ENCODE measurements at places on chromosomes 5 and 9. TPM values are rescaled to one million over a fixed set of nuclear protein-coding genes. Genes with fewer than 3 reads are reported as not detected.

DNA sequence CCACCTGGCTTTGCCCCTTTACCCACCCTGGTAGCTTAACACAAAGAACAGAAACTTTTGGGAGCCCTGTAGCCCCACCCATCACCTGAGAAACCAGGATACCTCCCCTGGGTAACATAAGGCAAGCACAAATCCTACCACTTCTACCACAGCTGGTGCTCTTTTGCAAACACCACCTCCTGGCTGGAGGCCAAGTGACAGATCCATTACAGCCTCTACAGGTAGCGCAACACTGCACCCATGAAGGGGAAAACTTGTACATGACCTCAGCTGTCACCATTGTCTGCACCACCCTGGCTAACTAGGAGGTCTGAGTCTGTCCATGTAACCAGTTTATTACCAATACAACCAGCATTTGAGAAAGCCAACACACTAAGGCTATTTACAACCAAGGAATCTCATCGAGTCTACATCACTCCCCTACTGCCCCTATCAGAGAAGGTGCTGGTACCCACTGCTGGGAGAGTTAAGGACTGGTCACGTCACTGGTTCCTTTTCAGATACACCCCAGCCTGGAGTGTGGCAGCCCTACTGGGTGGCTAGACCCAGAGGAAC lies 128.6 kb downstream of the PJA2 start:
- no peak overlapping the region for H3K27ac ChIP-seq
- H3K4me3 ChIP-seq, result no peak overlapping the region
- no peaks in the 10 kb centered on the region for H3K27me3 ChIP-seq
- peak; percentile 26 for DNase-seq
- H3K36me3 ChIP-seq, result no peaks in the 10 kb centered on the region
- H3K4me1 ChIP-seq, result no peaks in the 10 kb centered on the region

GRCh38 chr9:10566848-10567247 lies 46.0 kb downstream of the PTPRD start:
- H3K36me3 ChIP-seq, result no peaks in the 10 kb centered on the region
- no peak overlapping the region for H3K4me3 ChIP-seq
- no peaks in the 10 kb centered on the region for H3K4me1 ChIP-seq
- no peaks in the 10 kb centered on the region for H3K27me3 ChIP-seq
- no peak overlapping the region for H3K27ac ChIP-seq

DNA sequence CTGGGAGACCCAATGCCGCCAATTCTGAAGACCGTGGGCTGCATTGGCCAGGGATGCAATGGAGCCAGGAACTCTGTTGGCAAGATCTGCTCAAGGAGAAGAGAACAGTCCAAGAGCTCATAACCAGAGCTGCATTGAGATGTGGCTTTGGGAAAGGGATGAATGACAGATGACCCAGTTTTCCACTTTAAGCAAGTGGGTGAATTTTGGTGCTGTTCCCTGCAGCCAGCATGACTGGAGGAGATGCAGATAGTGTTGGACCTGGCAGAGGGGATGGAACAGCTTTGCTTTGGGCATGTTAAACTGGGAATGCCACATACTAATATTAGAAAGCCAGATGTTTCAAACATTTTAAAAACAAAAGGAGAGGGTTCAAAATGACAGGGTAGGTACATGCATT lies 143.1 kb downstream of the FSTL4 start:
- H3K27ac ChIP-seq, result no peak overlapping the region
- H3K36me3 ChIP-seq, result no peaks in the 10 kb centered on the region
- no peaks in the 10 kb centered on the region for H3K4me1 ChIP-seq
- no peak overlapping the region for H3K4me3 ChIP-seq

DNA sequence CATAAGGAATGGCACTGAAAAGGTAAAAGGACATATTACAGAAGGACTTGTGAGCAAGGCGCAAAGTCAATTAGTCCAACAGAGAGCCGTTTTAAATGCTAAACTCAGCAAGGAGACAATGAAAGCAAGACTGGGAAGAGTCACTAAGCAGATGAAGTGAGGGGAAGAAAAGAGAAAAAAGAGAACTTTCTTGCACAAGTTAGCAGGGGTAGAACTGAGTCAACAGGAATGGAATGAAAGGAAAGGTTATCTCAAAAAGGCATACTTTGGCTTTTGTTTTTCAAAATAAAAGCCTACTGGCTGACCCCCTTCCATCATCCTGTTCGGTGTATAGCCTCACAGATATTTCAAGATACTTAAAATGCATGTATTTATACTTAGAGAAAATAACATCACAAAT lies 75.0 kb downstream of the NR6A1 start:
- no peaks in the 10 kb centered on the region for H3K36me3 ChIP-seq
- no peak overlapping the region for H3K27ac ChIP-seq
- DNase-seq, result no peak
- no peak overlapping the region for H3K4me3 ChIP-seq

Gene ANKRD31
- total RNA-seq, result 0.05 TPM

- no peak overlapping the region for H3K27ac ChIP-seq
- no peaks in the 10 kb centered on the region for H3K27me3 ChIP-seq
- no peaks in the 10 kb centered on the region for H3K36me3 ChIP-seq
- no peaks in the 10 kb centered on the region for H3K4me1 ChIP-seq
Measured at GRCh38 chr5:180975338-180975737, 13.3 kb upstream of the BTNL3 start.

Gene OSMR
- 3.0 TPM for total RNA-seq

Gene PCDH1
- 105 TPM for total RNA-seq

DNA sequence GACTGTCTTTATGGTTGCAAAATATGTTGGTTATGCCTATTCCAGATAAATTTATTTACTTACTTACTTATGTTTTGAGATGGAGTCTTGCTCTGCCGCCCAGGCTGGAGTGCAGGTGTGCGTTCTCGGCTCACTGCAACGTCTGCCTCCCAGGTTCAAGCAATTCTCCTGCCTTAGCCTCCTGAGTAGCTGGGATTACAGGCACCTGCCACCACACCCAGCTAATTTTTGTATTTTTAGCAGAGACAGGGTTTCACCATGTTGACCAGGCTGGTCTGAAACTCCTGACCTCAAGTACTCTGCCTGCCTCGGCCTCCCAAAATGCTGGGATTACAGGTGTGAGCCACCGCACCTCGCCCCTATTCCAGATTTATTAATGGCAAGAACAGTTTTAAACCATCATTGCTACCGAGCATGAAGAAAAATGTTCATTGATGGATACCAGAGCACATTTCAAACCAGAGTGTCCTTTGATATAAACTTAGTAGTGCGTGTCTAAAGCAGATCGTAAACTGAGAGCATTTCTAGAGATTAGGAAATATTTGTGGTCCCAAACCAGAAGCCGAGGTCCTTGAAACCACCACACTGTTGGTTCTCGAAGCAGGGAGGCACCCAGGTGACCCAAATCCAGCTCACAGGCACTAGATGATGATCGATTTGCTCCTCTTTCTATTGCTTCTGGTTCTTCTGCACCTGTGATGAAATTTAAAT lies 85.2 kb downstream of the GRAMD2B start:
- H3K36me3 ChIP-seq, result no peaks in the 10 kb centered on the region
- H3K4me1 ChIP-seq, result no peaks in the 10 kb centered on the region
- DNase-seq, result no peak

GRCh38 chr5:123787635-123788034 lies 275.7 kb downstream of the CSNK1G3 start:
- no peak for DNase-seq
- H3K36me3 ChIP-seq, result no peaks in the 10 kb centered on the region
- H3K4me1 ChIP-seq, result no peaks in the 10 kb centered on the region
- H3K4me3 ChIP-seq, result no peak overlapping the region
- no peaks in the 10 kb centered on the region for H3K27me3 ChIP-seq
- no peak overlapping the region for H3K27ac ChIP-seq

Gene PCDHB14
- total RNA-seq, result 1.8 TPM

Gene C9orf153
- not detected for total RNA-seq

Gene STOML2
- total RNA-seq, result 233 TPM

- H3K27me3 ChIP-seq, result no peaks in the 10 kb centered on the region
- no peak for DNase-seq
- no peak overlapping the region for H3K4me3 ChIP-seq
- H3K4me1 ChIP-seq, result no peaks in the 10 kb centered on the region
- H3K27ac ChIP-seq, result no peak overlapping the region
Measured at GRCh38 chr5:154437281-154437965, 8.4 kb upstream of the SAP30L start.

DNA sequence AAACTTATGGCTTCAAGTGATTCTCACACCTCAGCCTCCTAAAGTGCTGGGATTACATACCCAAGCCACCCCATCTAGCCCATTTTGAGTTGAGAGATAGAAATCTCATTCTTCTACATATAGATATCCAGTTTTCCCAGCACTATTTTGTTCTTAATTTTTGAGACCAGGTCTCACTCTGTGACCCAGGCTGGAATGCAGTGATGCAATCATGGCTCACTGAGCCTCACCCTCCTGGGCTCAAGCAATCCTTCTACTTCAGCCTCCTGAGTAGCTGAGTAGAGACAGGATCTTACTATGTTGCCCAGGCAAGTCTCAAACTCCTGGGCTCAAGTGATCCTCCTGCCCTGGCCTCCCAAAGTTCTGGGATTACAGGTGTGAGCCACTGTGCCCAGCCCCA lies 60.9 kb upstream of the CTNNA1 start:
- no peaks in the 10 kb centered on the region for H3K27me3 ChIP-seq
- no peak overlapping the region for H3K4me3 ChIP-seq
- H3K36me3 ChIP-seq, result no peaks in the 10 kb centered on the region
- H3K4me1 ChIP-seq, result no peaks in the 10 kb centered on the region
- no peak for DNase-seq

DNA sequence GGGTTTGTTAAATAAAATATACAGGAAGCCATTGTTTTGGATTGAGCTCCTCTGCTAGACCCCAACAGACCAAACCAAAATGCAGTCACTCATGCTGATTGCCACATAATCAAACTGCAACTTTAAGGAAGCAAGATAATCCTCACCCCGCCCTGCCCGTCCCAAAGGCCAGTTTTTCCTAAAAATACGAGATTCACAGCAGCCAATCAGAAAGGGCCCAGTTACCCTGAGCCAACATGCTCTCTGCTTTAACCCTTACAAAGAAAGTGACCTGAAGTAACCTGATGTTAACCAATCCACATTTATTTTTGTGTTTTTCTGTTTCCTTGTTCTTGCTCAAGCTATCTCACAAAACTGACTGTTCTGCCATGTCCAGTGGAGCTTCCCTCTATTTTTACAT lies 21.5 kb upstream of the RNF20 start:
- no peaks in the 10 kb centered on the region for H3K36me3 ChIP-seq
- no peak for DNase-seq
- no peaks in the 10 kb centered on the region for H3K27me3 ChIP-seq
- no peak overlapping the region for H3K27ac ChIP-seq

Gene ARID3C
- total RNA-seq, result not detected

GRCh38 chr5:37375091-37375490 lies 4.0 kb upstream of the WDR70 start:
- no peaks in the 10 kb centered on the region for H3K4me1 ChIP-seq
- no peak overlapping the region for H3K27ac ChIP-seq
- no peak overlapping the region for H3K4me3 ChIP-seq
- no peak for DNase-seq
- no peaks in the 10 kb centered on the region for H3K27me3 ChIP-seq

Gene SLC34A1
- not detected for total RNA-seq

DNA sequence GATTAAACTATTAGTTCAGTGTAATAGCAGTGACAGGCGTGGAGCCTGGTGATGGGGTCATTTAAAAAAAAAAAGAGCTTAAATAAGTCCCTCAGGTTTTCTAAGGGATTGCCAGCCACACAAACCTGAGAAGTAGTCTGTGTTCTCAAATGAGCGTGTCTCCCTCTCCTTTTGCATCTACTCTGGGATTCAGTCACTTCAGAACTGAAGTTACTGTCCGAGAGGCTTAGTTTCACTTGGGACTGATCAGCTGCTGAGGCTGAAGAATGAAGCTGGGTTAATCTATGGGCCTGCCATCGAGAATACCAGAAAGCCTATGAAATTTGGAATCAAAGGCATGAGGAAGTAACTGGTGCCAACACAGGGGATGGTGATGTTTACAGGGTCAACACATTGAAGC lies 310.1 kb downstream of the ADAMTS6 start:
- H3K36me3 ChIP-seq, result no peaks in the 10 kb centered on the region
- no peaks in the 10 kb centered on the region for H3K27me3 ChIP-seq
- no peak overlapping the region for H3K4me3 ChIP-seq
- no peaks in the 10 kb centered on the region for H3K4me1 ChIP-seq
- DNase-seq, result no peak
- H3K27ac ChIP-seq, result no peak overlapping the region

Gene PCDHGA6
- 1.5 TPM for total RNA-seq

Gene EGFLAM
- 0.40 TPM for total RNA-seq

DNA sequence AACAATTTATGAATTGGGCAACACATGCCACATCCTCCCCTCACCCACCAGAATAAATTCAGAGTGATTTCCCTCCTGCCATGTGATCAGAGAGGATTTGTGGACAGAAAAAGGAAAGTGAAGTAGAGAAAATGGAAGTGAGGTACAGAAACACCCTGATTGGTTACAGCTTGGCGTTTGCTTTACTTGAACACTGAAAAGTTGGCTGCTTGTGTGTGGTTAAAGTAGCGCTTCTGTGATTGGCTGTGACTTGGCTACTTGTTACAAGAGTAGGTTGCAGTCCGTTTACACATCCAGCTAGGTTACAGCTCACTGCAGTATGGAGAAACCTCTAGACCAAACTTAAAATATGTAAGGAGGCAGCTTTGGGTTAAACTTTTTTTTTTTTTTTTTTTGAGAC lies 205.2 kb upstream of the ZNF608 start:
- H3K4me1 ChIP-seq, result no peaks in the 10 kb centered on the region
- no peak for DNase-seq
- no peak overlapping the region for H3K27ac ChIP-seq
- no peak overlapping the region for H3K4me3 ChIP-seq
- H3K36me3 ChIP-seq, result no peaks in the 10 kb centered on the region
- no peaks in the 10 kb centered on the region for H3K27me3 ChIP-seq

Gene GM2A
- total RNA-seq, result 22.0 TPM

Gene GPR150
- 0.52 TPM for total RNA-seq

GRCh38 chr5:62206150-62206829 lies 99.7 kb upstream of the KIF2A start:
- no peaks in the 10 kb centered on the region for H3K27me3 ChIP-seq
- no peak overlapping the region for H3K27ac ChIP-seq
- no peak for DNase-seq
- H3K4me1 ChIP-seq, result no peaks in the 10 kb centered on the region

DNA sequence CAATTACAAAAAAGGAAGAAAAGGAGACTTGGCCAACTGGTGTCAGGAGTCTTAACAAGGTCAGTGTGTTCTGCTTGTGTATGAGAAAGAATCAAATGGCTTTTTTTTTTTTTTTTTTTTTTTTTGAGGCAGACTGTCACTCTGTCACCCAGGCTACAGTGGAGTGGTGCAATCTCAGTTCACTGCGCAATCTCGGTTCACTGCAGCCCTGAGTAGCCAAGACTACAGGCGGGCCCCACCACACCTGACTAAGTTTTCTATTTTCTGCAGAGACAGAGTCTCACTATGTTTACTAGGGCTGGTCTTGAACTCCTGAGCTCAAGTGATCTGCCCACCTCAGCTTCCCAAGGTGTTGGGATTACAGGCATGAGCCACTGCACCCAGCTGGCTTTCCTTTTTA lies 3.1 kb upstream of the IL7R start:
- DNase-seq, result no peak
- peak overlapping the region; percentile 37 for H3K27ac ChIP-seq
- H3K27me3 ChIP-seq, result no peaks in the 10 kb centered on the region

All from colonic mucosa (tissue), 4 donors.